Hematopoietic multipotent progenitor cell treated with erythropoietin and hydrocortisone succinate and interleukin-3 and kit ligand, for 4 days (in vitro differentiated cells): ENCODE measurements at places on chromosomes 12 and 14.

DNA sequence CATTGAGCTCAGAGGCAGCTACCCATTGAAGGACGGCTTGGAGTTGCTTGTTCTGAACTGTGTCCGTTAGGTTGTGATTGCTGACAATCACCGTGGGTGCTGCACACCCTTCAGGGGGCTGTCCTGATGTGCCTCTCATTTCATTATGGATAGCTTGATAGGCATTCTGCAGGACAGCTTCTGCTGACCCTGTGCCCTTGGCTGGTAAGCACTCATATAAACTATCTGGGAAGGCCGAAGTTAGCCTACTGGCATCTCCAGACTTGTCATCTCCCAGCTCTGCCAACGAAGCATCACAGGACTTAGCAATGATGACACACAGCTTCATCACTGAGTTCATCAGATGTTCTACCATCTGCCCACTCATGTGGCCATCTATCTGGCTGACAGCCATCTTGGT lies 22.3 kb downstream of the AKAP3 start:
- DNase-seq: no peak

DNA sequence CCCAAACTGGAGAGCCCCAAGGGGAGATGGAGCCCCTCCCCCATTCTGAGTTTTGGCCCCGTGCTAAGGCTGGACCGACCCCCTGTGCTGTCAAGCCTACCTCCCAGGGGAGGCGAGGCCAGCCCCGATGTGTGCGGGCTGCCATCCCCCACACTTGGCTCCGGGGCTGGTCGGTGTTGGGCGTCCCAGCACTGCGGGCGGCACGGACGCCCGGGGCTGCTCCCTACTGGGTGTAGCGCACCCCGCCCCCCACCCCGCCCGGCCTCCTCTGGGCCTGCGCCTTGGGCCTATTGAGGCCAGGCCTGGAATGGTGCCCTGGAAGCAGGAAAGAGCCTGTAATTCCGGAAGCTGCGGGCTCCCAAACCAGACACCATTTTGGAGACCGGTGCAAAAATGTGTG lies 2.6 kb downstream of the DCAF4 start:
- DNase-seq: no peak

GRCh38 chr14:39581474-39581873 lies 149.2 kb upstream of the FBXO33 start:
- peak; percentile 3 for DNase-seq

- DNase-seq: peak; percentile 41
Observed at GRCh38 chr14:94485944-94486841, 10.2 kb upstream of the SERPINA9 start.

DNA sequence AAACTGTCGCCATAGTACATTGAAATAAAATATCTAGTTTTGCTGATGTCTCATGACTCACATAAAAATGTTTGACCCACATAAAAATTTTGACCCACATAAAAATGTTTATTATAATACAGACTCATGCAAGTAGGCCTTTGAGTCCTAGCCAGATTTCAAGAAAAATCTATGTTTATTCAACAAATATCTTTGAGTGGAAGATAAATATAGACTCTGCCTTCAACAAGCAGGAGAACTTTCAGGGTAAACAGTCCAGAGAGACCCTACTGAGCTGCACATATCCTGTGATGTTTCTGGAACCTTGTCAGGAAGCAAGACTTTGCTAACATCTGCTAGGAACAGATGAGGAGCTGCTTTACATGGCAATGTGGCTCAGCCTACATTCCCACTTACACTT lies 283.1 kb downstream of the MDGA2 start:
- no peak for DNase-seq

- DNase-seq: no peak
Observed at GRCh38 chr12:1848745-1849144, 28.4 kb downstream of the LRTM2 start.

- no peak for DNase-seq
Observed at GRCh38 chr12:95700316-95700785, 90.2 kb downstream of the NTN4 start.

DNA sequence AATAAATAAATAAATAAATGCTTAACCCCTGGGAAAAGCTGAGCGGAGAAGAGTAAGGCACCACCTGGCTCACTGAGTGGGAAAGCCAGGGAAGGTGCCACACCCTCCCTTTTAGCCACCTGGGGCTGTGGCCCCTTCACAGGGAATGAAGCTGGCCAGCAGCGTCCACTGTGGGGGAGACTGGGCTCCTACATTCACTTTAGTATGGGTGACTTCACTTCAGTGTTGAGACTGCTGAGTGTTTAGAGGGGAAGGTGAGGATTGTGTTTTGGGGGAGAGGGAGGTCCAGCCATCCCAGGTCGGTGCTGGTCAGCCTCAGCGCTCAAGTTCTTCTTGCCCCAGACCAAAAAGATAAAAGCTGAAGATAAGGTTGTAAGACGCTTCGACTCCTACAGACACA lies 1.6 kb downstream of the NAB2 start:
- DNase-seq: no peak

DNA sequence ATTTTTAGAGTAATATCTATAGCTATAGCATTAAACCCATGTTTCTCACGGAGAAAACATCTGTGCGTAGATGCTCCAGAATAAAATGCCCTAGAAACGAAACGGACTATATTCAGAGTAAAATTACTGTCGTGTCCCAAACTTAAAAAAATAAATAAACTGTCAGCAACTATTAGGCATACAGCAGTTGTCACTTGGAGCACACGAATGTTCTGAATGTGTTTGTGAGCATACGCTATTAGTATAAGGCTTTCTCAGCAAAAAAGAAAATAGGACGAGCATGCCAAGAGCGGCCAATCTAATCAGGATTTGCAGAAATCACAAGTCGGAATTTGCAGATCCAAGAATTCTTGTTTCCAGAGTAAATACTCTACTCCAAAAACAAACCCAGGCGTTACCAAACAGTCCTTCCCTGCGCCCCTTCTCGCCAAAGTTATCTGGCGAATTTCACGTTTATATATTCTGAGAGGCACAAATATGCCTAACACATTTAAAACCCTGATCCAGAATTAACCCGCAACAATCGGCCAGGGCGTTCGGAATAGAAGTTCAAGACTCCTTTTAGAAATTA lies 836 bp downstream of the PTPN21 start:
- DNase-seq: peak; percentile 30

DNA sequence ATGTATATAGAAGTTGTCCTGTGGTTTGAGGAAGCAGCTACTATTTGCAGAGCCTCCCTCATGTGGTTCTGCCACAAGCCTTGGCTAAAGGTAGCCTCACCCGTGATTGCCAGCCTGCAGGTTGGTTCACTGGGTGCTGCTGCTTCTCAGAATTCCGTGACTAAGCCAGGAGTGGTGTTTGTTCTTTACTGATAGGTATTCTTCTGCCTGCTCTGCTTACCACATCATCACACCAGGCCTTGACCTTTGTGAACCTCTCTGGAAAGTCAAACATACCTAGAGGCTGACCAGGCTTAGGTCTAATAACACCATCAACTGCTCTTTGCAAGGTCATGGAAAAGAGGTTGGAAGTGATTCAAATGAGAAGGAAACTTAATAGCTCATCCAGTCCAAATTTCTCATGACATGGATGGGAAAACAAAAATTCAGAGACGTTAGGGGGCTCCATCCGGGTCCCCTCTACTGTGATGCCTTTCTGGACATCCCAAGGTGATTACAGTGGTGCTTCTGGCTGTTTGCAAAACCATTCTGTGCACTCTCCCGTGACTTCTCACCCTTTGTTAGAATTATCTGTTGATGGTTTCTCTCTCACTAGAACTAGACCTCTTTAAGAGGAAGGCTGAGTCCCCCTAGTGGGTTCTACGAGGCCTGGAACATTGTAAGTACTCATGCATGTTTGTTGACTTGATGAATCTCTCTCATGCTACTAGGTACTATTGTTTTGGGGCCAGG lies 8.5 kb upstream of the SOCS2 start:
- peak; percentile 72 for DNase-seq

DNA sequence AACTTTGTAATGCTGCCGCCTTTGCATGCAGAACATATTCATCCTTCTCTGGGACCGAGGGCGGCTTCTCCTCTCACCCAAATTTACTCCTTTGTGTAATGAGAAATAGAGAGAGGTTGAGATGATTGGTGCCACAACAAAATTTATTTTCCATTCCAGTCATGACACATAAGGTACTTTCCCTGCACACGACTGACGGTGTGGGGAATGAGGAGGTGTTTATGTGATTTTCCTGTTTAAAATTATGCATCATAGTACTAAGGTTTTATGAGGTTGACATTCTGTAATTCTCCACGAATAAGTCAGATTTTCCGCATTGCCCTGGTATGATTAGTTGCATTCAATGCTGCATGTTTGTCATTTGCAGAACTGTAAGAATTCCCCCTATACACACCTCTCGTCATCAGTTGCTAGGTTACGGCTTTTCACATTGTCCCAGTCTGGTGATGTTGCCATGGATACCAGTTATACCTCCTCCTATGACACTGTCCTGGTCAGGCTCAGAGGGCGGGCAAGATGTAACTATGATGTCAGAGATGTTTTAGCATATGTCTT lies 23.1 kb downstream of the BICDL1 start:
- no peak for DNase-seq

DNA sequence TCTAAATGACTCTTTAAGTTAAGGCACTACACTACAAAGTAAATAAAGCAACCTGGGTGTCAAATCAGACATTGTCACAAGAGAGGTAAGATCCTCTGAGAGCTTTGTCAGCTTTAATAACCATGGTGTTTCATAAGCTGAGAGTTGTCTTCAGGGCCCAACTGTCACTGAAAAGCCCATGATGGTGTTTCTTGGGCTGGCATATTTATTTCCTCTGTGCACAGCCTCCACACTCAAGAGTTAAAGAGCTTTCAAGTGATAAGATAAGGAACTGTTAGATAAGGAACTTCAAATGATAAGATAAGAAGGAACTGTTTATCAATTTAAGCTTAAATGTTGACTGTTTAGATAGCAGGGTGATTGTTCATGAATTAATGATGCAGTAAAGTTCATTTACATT lies 495.4 kb downstream of the TMEM117 start:
- DNase-seq: peak; percentile 6

DNA sequence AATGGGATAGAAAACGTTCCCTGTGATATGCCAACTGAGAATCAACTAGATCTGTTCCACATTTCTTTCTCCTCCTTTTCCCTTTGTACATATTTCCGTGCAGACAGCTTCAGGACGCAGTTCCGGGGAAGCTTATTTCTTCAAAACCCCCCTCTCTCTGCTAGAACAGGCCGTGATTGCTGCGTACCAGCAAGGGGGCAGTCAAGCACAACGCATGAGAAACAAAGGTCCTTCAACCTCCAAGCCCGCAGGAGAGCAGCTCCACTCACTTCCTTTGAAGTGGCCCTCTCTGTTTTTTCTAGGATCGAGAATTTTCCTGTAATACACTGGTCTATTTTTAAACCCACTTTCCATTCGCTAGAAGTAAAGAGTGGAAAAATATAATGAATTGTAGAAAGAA lies 80.8 kb downstream of the ZNF664 start:
- DNase-seq: peak; percentile 58

DNA sequence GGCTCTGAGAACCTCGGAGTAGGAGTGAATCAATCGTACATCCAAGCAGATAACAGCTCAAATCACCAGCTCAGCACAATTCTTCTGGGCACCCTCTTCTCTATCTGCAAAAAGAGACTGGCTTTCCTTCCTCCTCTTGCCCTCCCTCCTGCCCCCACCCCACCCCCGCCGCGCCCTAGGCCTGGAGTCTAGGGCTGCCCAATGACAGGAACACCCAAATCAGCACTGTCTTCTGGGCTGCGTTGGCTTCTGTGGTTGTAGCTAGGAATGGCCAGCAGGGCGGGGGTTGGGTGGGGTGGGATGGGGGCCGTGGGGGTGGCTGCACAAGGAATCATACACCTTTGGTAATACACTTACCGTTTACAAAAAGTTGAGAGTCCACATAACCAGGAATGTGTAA lies 28.0 kb upstream of the TMCC3 start:
- peak; percentile 71 for DNase-seq

GRCh38 chr12:28844718-28845117 lies 304.4 kb upstream of the FAR2 start:
- DNase-seq: no peak

DNA sequence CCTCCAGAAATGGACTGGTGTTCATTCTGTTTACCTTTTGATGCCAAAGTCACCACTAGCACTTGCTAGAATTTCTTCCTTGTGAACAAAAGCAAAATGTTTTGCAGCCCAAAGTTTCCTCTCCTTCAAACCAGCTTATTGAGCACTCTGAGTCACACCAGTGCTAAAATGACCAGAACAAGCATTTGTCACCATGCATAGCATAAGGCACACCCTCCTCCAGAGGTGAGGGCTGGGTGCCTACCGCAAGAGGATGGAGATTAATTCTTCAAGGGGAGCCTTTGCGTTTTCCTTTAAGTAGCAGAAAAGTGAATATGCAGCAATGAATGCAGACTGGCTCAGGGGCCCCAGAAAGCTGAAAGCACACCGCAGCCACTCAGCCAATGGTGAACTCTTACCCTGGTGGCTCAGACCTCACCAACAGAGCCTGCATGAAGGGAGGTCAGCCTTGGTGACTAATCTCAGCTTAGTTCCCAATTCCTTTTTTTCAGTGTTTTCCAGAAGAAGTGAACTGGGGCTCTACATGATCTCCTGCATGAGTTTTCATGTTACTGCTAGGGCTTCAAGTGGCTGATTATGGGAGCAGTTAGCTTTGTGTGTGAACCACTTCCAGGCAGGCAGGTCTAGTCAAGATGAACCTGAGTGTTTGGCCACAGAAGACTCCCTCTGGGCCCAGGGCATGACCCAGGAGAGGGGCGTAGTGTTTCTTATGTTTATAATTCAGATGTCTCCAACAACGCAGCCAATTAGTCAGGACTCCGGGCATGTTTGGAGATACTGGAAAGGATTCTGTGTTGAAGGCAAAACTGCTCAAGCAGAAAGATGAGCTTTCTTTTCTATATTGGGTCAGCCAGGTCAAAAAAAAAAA lies 96.3 kb downstream of the PAX9 start:
- DNase-seq: no peak

DNA sequence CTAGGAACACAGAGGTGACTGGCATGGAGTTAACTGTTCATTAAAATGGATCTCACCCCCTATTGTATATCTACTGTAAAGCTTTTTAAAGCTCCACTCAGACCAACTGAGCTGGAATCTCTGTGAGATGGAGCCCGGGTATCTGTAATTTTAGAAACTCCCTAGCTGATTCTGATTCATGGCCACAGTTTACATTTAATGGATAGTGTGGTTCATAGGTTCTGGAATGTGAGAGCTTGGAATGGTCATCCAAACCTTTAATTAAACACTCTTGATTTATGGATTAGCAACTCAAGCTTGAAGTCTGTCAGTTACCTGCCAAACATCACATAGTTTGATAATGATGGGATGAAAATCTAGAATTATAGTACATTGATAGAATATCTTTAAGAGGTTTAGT lies 183.8 kb downstream of the SLC25A21 start:
- DNase-seq: no peak

- DNase-seq: peak; percentile 65
Observed at GRCh38 chr12:89280833-89281538, 71.3 kb downstream of the DUSP6 start.

DNA sequence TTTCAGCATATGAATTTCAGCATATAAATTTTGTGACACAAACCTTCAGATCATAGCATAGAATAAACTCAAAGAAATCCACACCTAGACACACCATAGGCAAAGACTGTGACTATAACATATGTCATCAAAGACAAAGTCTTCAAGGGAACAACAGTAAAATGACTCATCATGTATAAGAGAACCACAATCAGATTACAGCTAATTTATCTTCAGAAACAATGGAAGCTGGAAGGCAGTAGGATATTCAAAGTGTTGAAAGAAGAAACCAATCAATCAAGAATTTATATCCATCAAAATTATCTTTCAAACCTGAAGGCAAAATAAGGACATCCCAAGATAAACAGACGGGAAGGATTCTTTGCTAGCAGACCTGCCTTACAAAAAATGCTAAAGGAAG lies 29.0 kb downstream of the DLK1 start:
- peak; percentile 52 for DNase-seq

GRCh38 chr12:126157575-126157966 lies 1092.3 kb downstream of the AACS start:
- DNase-seq: no peak
